HCT116 (cell line): ENCODE measurements at places on chromosomes 5 and 9.

DNA sequence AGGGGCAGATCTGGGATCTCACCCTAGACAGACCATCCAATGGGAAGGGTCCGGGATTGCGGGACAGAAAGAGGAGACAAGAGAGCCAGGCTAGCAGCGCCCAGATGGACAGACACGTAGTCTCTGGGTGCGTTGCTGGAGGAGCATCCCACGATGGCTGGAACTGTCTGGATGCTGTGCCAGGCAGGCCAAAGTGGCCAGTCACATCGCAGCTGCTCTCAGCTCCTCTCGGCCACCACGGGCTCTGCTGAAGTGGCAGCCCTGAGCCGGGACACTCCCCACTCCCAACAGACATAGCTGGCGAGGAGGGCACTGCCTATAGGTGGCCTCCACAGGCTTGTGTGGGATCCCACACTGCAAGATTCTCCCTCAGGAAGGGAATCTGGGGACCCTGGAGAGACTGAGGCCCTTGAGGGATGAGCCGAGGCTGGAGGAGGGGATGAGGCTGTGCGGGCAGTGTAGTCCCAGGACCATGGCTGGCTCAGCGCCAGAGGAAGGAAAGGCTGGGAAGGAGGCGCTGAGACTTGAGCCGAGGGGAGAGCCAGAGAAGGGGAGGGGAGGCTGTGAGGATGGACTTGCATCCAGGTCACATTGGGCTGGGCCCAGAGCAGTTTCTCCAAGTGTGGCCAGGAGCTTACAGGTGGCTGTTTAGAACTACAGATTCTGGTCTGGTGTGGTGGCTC, 10.3 kb upstream of the WDR5 start:
- no peak for DNase-seq

GRCh38 chr5:108919591-108920326, 172.1 kb downstream of the FER start:
- DNase-seq = no peak

DNA sequence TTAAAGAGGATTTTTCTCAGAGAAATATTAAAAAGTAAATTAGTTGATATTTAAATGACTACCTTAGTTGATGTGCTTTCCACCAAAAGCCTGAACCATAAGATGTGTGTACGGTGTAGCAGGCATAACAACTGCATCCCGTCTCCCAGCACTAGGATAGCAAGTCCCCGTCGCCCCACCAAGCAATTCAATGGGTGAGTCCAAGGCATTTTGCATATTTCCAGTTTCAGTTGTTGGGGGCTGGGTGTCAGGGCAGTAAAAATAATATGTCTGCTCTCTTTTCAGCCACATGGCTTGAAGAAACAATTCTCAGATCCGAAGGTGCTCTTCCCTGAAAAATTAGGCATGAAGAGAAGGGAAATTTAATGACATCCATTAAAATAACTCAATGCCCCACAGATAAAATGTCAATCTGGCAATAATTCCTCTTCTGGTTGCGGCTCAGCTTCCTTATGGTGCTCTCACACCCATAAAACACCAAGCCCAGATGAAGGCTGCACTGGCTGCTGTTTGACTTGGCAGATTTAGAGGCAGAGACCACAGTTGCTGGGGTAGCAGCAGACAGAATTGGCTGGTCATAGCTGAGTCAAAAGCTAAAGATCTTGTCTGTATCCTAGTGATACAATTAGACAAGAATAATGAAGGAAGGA, 124.4 kb upstream of the ADCY2 start:
- DNase-seq = no peak

DNA sequence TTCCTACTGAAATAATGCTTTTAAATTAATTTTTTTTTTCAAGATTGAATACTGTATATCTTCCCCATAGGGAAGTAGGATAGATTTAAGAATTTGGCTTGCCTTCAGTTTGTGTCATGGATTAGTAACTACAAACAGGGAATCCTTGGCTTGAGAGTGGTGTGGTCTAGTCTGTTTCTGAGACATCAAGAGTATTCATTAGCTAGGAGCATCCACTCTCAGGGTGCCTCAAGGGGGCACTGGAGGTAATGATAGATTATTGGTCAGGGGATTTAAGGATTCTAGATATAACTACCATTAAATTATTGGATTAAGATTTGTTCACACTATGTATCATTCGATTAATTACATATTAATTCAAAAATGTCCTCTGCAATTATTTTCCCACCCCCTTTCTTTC, 91.8 kb upstream of the TXNDC8 start:
- no peak for DNase-seq

GRCh38 chr9:9598723-9599122, 1014.1 kb downstream of the PTPRD start:
- DNase-seq = no peak
